ENCODE measurements at places on chromosomes 7 and 10.
A peak's percentile ranks its signal among the peaks of the same experiment; 100 is the strongest.

GRCh38 chr10:102832987-102833386 is 4.2 kb downstream of the CYP17A1 start:
- DNase-seq, result no peak

DNA sequence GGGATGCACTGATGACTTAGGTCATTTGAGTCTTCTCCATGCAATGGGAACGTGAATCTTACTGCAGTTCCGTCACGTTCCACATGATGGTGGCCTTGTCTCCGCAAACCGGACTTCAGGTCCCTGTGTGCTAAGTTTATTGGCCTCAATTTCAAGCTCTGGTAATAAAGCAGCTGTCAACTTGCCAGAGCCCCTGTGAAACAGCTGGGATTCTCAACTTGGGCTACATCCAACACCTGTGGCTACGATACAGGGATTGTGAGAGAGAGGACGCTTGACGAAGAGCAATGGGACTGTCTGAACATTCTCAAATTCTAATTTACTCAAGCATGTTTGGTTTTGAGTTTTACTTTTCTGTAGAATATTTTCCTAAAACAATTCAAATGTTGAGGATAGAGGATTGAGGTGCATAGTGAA is 174.2 kb downstream of the PTN start:
- DNase-seq, result no peak

DNA sequence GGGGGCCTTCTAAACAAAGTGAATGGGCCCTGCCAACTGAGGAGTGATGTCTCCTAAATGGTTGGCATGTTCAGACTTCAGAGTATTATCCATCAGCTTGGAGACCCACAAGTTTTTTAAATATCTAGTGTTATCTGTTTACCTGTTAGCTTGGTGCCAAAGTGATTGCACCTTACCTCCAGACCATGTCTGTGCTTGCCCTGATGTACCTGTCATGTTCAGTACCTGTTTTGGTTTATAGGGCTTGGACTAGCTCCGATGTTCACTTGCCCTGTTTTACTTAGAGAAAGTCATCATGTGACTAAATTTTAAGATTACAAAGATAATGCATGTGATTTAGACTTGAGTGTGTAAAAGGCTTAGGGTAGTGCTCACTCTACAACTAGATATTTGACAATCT is 67.7 kb downstream of the CNNM2 start:
- no peak for DNase-seq

- no peak for DNase-seq
Observed at GRCh38 chr7:111384065-111384891, 178.0 kb downstream of the IMMP2L start.

- DNase-seq, result no peak
Observed at GRCh38 chr10:58269782-58270290, 874 bp downstream of the CISD1 start.

DNA sequence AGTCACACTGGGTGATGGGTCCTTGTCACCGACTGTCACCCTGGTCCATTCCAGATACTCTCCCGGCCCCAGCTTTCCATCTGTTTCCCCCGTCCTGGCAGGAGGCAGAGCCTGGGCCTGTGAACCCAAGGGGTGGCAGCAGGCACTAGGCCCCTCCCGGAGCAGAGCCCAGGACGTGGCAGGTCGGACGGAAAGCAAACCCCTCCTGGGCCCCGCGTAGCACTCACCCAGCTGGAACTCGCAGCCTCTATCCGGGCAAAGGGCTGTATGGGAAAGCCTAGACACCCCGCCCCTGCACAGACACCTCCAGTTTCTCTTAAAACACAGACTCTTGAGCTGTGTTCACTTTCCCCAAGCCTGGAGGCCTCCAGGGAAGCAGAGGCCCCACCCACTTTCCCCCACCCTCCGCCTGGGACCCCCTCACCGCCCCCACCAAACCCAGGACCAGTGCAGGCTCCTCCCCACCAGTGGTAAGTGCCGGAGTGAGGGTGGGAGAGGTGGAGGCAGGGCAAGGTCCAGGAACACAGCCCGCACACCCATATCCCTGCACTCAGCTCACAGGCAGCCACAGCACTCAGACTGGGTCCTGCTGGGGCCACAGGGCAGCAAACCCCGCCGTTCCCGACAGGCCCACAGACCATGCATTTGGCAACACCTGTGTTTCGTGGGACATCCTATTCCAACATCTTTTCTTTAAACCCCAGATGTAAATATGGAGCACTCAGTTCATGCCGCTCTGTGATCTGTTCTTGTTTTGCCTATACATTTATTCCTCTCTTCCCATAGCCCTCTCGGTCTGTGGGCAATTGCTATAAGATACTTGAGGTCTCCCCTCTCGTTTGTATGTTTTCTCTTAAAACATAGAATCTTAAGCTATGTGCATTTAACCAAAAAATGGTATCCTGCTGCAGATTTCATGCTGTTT is 98.2 kb upstream of the PDGFA start:
- DNase-seq, result peak; percentile 40

GRCh38 chr7:7772397-7772821 is 54.0 kb upstream of the RPA3 start:
- no peak for DNase-seq

DNA sequence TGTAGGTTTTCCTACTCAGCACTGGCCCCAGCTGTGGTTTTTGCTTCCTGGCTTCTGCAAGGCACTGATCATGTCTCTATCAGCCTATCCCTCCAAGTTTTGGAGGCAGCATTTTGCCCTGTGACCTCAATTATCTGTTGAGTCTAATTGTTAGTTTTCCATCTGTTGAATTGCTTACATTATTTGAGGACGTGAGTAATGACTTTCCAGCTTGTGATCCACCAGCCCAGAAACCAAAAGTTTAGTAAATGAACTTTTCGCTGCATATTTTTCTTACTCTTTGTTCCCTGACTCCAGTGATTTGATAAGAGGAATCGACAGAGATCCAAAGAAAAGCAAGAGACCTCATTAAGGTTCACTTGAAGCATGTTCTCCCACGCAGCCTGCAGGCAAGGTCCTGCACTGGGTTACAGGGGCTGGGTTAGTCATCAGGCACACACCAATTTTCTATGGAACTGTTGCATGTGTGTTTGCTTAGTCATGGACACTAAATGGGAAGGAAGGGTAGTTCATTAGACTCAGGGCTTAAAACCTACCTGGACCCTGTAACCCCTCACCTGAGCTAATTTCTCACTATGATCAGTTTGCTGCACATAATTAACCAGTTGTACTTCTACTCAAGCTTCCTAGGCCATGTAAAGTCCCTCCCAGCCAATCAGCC is 57.2 kb downstream of the AKR1E2 start:
- no peak for DNase-seq

DNA sequence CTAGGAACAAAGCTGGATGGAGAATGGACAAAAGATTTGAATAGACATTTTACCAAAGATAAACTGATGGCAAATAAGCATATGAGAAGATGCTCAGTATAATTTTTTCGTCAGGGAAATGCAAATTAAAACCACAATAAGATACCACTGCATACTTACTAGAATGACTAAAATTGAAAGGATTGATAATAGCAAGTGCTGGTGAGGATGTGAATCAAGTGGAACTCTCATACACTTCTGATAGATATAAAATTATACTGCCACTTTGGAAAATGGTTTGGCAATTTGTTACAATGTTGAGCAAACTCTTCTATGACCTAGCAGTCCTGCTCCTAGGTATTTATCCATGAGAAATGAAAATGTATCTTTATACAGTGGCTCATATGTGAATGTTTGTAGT is 83.3 kb downstream of the EXOC6 start:
- no peak for DNase-seq

GRCh38 chr7:47536661-47537611 is 45.0 kb downstream of the TNS3 start:
- no peak for DNase-seq

GRCh38 chr10:97705006-97705670 is 8.4 kb upstream of the MARVELD1 start:
- DNase-seq, result no peak

- DNase-seq, result no peak
Observed at GRCh38 chr7:45978731-45979211, 57.7 kb upstream of the IGFBP3 start.

GRCh38 chr10:60778971-60779796 is 906 bp downstream of the CDK1 start:
- no peak for DNase-seq

DNA sequence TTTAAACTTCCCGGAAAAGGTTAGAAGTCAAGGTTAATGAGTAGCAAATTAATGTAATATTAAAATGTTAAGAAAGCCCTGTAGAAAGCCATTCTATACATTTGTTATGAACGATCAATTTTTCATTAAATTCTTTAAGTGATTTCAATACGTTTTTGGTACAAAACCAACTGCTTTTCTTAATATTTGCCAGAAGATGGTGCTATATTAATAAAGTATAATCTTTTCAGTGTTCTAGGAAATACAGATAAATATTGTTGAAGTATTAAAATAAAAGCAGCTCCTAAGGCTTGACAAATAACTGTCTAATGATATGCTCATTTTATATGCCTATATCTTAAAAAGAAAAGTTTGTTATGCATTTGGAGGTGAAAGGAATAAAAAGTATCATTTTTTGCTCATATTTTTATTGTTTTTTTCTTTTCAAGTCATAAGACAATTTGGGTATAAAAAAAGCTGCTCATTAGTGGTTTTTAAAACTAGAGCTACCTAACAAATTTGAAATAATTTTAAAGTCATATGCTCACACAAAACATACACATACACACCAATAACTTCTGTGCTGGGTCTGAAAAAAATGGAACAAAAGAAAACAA is 130.3 kb upstream of the POT1 start:
- DNase-seq, result no peak

DNA sequence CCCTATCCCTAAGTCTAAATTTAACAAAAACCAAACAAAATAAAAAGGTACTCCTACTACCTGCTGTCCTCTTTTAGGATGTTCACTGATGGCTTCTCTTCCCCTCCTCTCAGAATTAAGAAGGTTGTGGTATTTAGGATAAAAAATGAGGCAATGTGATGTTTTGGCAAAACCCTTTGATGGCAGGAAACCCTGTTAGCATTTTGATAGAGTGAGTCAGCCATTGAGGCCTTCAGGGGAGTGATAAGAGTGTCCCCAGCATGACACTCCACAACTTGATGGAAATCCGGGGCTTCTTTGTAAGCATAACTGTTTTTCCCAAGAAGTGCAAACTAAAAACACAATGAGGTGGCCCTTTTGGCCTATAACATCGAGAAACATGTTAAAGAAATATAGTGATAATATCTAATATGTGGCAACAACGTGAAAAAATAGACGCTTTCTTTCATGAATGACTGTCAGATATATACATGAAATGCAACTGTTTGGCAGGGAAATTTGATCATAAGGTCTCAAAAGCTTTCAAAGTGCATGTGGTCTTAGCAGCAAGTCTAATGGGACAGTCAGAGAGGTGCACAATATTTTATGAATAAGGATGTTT is 55.0 kb downstream of the PRTFDC1 start:
- DNase-seq, result peak; percentile 25

- DNase-seq, result no peak
Observed at GRCh38 chr7:124914298-124914697, 15.3 kb downstream of the POT1 start.

DNA sequence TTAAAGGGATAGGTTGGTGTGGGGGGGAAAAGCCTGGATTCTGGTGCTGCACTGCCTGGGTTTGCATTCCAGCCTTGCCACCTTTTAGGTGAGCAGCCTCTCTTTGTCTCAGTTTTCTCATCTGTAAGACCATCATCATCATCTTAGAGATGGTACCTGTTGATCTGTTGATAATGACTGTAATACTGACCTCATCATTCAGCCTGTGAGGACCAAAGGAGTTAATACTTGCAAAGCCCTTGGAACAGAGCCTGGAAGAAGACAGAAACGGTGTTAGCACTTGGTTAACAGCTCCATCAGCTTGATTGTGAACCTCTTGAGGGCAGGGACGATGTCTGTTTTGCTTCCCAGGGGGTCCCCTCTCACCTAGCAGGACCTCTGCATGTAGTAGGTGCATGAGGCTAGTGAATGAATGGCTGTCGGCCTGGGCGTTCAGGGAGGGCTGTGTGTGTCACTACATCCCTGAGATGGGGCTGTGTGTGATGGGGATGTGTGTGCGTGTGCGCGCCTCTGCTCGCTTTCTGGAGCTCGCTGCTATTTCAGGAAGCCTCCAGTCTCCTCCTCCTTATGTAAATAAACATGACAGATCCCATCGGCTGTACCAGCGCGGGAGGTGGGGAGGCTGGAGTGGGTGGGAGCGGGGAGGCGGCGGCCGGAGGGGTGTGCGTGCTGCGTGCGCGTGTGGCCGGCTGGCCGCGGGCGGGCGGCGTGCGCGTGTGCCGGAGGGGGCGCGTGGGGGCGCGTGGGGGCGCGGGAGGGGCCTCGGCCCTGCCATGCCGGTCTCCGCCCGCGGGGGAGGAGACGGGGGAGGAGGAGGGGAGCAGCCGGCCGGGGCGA is 61.2 kb downstream of the NEURL1 start:
- DNase-seq, result peak; percentile 13

- no peak for DNase-seq
Observed at GRCh38 chr7:68760556-68760955, 837.7 kb upstream of the AUTS2 start.

DNA sequence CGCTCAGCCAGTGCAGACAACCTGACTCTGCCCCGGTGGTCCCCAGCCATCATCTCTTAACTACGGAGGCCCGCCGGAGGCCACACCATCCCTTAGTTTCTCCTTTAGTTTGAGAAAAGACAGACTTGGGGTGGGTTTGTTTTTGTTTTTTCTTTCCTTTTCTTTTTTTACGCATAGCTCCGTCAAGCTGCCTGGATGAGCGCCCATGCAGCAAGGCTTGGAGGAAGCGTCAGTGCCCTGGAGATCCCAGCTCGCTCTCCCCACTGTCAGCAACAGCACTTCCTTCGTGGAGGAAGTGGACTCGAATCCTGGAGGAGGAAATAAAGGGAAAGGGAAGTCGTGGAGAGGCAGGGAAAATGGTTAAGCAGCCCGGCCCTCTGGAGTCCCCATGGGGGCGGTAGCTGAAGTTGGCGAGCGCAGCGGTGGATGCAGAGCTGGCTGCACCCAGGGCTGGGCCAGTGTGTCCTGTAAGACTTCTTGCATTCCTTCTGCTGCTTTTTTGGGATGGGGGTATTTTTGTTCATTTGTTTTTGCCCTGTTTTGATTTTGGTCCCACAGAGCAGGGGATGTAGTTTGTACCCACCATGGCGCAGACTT is 35.9 kb upstream of the GJD4 start:
- DNase-seq, result no peak

DNA sequence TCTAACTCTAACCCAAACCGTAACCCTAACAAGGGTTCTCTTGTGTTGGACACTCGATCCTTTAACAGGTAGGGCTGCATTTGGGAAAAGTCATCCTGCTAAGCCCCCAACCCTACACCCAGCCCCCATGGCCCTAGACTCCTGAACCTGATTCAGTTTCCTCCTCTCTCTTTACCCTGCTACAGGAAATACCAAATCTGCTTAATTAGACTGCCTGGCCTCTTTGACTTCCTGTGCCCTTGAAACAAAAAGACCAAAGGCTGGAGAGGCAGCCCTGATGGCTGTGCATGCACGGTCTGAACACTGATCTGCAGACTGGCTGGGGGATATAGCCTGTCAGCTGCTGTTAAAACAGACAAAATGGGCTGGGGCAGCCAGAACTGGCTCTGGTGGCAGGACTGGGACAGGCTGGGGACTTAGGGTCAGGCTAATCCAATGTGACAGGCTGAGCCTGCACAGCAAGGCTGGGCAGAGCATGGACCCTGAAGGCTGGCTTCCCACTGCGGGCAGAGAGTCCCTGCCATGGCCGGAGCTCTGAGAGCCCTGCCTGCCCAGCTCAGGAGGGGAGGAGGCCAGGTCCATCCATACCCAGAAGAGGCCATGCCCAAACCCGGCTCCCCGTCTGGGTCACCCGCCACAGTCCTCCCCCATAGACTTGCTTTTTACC is 51.0 kb upstream of the MSMB start:
- DNase-seq, result peak; percentile 39

GRCh38 chr7:76352193-76352592 is 6.6 kb downstream of the YWHAG start:
- no peak for DNase-seq

- no peak for DNase-seq
Observed at GRCh38 chr7:11415101-11415500, 416.9 kb downstream of the THSD7A start.
